ENCODE measurements at places on chromosomes 1 and 21.

- no peak for DNase-seq
Observed at GRCh38 chr1:53586765-53587164, 127.6 kb downstream of the DMRTB1 start.

- no peak for DNase-seq
Observed at GRCh38 chr1:186476264-186477040, 15.5 kb upstream of the PDC start.

GRCh38 chr1:212147581-212148033 lies 112.1 kb downstream of the DTL start:
- no peak for DNase-seq

DNA sequence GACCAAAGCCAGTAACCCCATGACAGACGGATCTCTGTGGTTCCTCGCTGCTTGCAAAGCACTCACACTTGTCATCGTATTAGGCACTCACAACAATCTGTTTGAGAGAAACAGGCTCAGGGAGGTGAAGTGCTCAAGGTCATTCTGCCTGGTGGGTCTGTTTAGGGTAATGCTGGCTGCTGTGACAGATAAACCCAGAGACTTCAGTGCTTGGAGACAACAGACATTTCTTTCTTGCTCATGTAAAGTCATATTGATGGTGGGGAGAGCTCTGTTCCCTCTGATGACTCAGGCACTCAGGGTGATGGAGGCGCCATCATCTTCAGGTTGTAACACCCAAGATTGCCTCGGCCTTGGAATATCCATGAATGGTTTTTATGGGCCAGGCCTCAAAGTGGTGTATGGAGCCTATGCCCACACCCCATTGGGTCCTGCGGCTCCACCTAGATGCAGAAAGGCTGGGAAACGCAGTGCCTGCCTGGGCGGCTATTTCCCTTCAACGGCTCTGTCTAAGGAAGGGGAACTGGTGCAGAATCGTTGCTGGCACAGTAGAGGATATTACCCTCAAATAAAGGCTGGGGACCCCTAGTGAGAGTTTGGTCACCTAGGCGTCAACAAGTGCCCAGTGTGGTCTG lies 71.6 kb upstream of the SELENON start:
- DNase-seq = no peak

GRCh38 chr1:169873582-169874199 lies 20.0 kb downstream of the SCYL3 start:
- no peak for DNase-seq

DNA sequence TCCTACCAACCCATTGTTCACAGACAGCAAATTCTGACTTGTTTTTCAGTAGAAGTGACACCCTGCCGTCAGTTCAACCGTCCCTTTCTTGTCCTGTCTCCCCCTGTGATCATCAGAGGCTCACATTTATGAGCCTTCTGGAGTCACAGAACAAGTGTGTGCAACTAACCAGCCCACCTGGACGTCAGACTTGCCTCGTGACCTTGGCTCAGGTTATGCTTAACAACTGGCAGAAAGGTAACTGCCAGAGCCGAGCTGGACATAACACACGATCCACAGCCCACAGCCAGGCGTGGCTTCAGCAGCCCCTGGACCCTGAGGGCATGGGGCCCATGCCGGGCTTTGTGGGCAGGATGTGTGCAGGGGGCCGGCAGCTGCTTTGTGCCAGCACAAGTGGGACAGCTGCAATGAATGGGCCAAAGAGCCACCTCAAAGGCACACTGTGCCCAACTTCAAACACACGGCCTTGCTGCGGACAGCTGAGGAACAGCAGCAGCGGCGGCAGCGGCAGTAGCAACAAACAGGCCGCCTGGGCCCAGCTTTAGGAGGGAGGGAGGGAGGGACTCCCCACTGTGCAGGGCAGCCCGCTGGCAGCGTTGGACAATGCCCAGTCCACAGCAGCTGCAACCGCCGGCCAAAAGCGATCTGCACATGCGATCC lies 103.9 kb downstream of the ZBTB18 start:
- DNase-seq = no peak

- DNase-seq = no peak
Observed at GRCh38 chr1:83102630-83103071, 896.3 kb downstream of the TTLL7 start.

DNA sequence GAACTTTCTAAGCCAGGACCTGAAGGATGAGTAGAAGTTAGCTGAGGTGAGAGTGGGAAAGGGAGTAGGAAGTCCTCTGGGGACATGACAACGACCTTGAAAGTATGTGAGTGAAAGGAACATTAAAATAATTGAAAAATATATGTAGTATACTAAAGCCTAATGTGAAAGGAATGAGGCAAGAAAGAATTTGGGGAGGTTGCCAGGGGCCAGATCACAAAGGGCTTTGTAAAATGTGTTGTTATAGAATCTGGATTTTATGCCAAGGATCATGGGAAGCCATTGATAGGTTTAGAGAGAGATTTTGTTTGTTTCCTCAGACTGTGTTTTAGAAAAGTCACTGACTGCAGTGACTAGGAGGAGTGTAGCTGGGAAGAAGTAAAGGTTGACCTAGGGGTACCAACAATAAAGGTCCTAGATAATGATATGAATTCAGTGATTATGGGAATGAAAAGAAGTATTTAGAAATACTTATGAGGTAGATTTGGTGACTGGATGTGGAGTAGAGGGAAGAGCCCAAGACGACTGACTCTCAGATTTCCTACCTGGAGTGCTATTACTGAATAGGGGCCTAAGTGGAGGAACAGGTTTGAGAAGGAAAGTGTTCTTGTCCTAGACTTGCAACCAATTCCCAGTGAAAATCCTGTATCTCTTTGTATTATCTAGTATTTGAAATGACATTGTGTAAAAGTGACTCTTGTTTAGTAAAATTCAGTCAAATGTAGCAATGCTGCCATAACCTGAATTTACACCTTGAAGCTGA lies 179.8 kb downstream of the PHTF1 start:
- DNase-seq = no peak

Measured in hematopoietic multipotent progenitor cell (in vitro differentiated cells).